Stimulated activated CD4-positive, alpha-beta T cell treated with anti-CD3 and anti-CD28 coated beads, Interleukin-1b, Interleukin-23, amount 100 ng/mL, for 1 hour (primary cell): ENCODE measurements at places on chromosomes 5 and 9.

GRCh38 chr5:35830587-35830986 lies 26.1 kb upstream of the IL7R start:
- no peak for DNase-seq

- DNase-seq, result peak; percentile 34
These were observed 24.1 kb upstream of the WNK2 start for GRCh38 chr9:93159601-93160471.

- no peak for DNase-seq
These were observed 200.5 kb upstream of the POU5F2 start for GRCh38 chr5:93941897-93942296.

DNA sequence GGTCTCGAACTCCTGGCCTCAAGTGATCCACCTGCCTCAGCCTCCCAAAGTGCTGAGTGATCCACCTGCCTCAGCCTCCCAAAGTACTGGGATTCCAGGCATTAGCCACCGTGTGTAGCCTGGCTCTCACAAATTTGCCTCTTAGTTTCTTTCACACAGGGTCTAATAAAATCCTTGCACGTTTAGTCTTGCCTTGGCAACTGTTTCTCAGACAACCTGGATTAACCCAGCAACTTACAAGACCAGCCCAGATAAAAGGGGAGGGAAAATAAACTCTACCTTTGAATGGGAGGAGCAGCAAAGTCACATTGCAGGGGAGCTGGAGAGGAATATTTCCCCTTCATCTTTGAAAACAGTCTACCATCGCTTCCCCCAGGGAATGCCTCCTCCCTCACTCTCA lies 29.3 kb upstream of the GNA14 start:
- DNase-seq, result no peak

GRCh38 chr5:177366528-177367322 lies 9.0 kb downstream of the RGS14 start:
- no peak for DNase-seq

DNA sequence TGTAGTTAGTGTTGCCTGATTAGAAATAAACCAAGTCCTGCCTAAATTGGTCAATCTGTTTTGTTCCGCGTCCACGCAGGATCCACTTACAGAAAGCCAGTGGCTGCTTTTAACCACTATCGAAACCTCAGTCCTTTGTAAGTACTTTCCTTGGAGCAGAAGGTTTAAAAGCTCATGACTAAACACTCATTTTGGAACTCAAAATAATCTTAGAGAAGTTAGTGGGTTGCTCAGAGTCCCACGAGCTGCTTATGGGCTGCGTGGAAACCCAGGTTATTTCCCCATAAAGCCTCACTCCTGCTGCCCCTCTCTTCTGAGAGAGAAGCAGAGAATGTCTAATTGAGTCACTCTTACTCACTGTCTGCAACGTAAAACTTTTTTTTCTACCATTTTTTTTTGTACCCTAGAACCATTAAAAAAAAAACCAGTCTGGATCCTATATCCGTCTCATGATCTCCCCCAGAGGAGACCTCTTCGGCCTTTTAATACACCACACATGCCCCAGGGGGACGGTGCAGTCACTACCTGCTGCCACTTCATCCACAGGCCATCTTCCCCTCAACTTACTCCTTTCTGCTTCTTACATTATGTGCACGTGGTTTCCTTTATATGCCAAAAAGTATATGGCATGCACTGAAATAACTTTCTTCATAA lies 7.6 kb downstream of the BASP1 start:
- DNase-seq, result no peak

DNA sequence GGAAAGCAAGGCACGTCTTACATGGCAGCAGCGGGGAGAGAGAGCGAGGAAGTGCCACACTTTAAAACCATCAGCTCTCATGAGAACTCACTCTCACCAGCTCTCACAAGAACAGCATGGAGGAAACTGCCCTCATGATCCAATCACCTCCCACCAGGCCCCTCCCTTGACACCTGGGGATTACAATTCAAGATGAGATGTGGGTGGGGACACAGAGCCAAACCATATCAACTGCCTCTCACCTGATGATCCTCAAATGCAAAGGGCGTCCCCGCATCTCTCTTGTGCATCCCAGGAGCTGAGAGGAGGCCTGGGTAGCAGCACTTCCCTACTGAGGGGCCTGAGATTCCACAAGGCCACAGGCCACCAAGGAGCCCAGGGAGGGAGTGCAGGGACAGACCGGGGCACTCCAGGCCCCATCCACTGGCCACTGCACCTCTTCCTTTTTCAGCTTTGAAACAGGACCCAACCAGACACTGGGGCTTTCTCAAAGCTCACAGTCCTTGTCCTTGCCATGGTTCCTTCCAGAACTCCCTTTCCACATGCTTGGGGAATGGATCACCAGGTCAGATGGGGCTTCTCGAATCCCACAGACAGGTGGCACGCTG lies 54.5 kb upstream of the IL17B start:
- DNase-seq, result no peak

DNA sequence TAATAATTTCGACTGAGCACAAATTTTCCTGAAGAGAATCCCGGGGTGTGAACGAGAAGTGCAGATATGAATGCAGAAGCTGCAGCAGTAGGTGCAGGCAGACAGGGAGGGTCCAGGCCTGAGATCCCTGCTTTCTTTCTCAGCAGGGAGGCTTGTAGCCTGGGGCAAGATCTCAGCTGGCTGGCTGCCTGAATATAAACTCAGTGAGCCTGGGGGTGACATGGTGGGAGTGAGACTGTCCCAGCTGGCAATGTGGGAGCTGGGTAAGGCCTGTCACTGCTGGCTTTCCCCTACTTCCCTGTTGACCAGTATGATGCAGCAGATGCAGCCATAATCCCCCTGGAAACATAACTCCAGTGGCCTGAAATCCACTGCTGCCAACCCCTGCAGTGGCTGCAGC lies 325.2 kb downstream of the CETN3 start:
- no peak for DNase-seq

DNA sequence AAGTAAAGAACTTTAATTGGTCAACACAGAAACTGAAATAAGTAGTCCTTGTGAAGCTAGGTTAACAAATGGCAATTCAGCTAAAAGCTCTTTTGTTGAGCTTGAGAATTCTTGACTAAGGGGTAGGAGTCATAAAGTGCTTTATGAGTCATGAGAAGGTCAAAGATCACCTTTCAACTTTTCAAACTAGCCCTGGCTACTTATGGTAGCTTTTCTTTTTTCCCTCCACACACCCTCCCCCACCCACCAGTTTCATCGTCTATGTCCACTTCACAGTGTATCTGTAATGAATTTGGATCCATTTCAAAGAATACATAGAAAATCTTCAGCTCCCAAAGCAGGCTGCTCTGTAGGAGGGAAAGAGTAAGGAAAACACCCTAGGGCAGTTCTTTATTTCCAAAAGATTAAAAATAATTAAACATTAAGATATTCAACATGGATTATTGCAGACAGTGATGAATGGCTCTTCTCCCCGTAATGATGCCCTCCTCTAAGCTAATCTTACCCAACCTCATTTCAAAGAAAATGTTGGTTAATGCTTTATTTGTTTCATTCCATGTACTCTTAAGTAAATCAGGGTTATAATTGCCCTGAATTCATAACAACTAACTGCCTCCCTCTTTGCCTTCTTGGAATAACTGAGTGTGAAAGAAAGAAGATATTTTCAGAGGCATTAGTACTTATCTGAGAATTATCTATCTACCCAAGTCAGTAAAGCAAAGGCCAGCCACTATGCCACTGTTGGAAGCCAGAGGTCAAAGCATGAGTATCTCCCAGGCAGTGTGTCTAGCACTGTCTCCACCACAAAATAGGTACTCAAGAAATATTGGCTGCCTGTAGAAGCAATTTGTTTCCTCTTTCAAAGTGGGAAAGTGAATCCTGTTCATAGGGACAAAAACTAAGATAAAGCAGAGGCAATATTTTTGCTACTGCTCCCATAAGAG lies 290.6 kb downstream of the PIK3R1 start:
- DNase-seq, result no peak

DNA sequence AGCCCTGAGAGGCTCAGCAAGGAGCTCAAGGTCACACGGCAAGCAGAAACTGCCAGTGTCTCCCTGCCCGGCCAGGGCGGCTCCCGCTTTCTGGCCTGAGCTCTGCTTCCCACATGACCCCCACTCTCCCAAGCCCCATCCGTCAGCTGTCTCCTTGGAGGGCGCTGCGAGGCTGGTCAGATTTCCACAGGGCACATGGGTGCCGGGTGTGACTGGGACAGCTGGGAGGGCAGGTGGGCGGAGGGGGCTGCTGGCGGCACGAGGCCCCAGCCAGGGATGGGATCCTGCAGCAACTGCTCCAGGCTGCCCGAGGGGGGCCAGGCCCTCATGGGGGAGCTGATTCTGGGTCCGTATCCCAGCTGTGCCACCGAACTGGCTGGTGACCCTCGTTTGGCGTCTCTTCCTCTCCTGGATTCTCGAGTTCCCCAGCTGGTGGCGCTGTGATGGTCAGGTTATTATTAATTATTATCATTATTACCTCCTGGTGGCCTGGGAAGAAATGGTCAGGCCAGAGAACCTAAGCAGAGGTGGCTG lies 12.9 kb upstream of the WDR38 start:
- no peak for DNase-seq

DNA sequence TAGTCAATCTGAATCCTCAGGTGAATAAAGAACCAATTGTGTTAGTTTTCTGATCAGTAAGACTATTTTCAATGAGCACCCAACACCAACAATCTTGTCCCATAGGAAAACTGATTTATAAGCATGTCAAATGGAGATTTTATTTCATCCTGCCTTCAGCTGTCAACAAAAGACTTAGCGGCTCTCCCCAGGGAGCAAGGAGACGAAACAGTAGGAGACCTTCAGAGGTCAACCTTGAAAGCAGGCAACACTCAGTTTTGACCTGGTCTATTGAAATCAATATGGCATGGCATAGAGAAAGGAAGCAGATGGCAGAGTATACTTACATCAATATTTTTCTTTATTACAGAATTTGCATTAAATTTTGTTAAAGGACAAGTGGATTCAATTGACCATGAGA lies 34.1 kb downstream of the ZNF622 start:
- no peak for DNase-seq

GRCh38 chr5:113194125-113194524 lies 217.5 kb downstream of the DCP2 start:
- DNase-seq, result no peak

DNA sequence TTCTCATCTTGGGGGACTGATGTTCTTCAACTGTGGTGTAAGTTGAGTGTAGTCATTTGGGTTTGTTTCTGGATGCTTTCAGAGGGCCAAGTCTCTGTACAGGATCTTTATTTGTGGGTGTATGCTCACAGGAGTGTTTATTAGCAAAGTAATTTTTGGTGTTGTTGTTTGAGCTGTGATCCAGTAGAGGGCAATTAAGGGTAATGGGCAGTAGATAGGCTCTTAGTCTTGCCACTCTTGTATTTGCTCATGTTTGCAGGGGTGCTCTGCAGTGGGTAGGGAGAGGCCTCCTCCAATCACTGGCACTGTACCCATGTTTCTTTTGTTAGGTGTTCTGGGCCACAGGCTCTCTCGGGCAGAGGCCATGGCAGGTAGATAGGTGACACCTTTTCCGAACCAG lies 45.9 kb upstream of the ITGA2 start:
- DNase-seq, result no peak

DNA sequence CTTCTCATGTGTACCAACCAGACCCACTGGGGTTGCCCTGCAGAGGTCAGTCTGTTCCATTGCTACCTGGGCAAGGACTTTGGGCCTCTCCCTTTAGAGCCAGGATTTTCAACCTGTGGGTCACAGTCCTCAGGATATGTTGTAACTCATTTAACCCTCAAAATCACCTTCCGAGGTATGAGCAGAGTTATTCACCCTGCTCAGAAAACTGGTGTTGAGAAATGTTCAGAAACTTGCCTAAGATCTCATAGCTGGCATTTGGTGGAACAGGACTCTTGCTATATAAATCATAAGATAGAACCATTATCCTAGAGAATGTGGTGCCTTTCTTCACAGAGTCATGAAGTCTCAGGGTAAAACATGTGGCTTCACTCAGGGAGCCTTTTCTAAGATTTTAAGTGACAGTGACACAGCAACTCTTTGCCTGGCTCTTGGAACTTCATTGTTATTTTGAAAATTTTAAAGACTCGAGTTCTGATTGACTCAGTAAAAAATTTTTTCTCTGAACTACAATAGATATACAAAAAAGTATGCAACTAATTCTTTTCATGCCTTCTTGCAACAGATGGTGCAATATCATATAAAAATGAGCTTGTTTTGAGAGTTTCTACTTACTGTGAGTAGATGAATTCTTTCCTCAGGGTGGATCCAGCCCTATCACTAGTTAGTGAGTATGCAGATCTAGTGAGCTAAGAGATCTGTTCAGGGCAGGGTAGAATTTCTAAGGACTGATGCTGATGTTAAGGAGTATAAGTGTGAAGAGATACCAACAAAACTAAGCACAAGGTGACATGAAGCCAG lies 29.5 kb downstream of the CAST start:
- no peak for DNase-seq

GRCh38 chr9:82281066-82281465 lies 292.5 kb downstream of the SPATA31D1 start:
- no peak for DNase-seq

GRCh38 chr5:176732736-176733405 lies 77.5 kb upstream of the UNC5A start:
- no peak for DNase-seq

DNA sequence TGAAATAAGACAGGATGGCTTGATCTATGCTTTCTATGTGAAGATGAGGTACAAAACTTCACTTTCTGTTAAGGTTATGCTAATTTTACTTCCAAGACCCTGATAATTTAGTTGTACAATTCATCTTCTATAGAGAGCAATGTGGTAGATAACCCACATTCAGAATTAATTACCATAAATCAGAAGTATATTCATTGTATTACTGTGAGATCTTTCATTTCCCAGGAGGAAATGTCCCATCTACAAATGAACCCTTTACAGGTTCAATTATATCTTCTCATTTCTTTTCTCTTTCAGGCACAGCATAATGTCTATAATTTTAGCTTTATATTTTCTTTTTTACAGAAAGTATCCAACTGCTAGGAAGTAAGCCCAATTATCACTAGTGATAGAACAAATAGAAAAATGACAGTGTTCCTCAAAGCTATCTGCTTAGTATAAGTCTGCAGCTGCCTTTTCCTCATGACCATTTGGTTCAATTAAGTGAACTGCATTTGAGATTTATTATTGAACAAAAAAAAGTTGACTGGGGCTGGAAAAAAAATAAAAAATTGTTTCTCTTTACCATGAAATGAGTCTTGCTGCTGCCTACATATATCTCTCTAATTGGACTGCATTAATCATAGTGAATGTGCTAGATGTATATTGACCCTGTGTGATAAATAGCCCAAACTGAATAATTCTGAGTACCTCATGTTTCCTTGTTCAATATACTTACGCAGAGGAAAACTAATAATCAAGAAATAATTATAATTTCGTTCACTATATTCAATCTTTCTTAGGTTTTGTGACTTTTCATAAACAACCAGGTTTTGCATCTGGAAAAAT lies 1329.4 kb downstream of the PTPRD start:
- no peak for DNase-seq

DNA sequence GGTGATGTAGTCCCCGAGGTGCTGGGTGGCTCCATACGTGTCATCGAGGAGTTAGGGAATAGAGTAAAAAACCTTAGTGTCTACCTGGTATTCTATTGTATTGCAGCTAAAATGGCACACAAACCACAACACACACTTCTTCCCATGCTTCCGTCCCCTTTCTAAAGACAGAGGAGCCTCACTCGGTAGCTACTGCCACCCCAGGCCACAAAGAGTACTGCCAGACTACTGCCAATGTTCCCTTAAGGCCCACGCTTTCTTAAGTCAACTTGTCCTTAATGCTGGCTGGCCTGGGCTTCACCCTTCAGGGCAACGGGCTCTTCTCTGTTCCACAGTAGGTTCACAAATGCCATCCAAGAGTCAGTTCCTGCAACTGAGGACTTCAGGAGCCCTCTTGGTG lies 673.0 kb downstream of the ELAVL2 start:
- no peak for DNase-seq
